ENCODE measurements at places on chromosomes 7 and 10.
A peak's percentile ranks its signal among the peaks of the same experiment; 100 is the strongest.

GRCh38 chr10:66586897-66587679 lies 338.7 kb upstream of the LRRTM3 start:
- DNase-seq: no peak

- DNase-seq: no peak
Observed at GRCh38 chr10:8768852-8769251, 714.4 kb downstream of the GATA3 start.

- no peak for DNase-seq
Observed at GRCh38 chr7:149670288-149670687, 103.1 kb downstream of the ZNF467 start.

DNA sequence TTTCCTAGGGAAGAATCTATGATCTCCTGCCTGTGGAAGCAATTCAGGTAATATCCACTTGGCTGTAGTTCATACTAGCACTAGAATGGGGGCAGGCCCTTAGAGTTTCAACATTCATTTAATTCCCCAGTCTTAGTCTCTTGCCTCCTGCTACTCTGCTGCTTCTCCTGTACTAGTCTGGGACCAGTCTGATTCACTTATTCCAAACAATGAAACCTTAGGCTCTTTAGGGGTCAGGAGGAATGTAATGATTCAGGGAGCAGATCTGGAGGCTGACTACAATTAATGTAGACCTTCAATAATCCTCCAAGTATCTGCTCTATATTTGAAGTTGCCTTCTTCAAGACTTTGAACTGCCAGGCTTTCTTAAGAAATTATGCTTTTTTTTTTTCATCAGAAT lies 101.8 kb downstream of the GNAT3 start:
- no peak for DNase-seq

GRCh38 chr10:79331709-79332108 lies 15.6 kb upstream of the PPIF start:
- DNase-seq: peak; percentile 89

GRCh38 chr10:89879121-89879520 lies 177.7 kb downstream of the KIF20B start:
- DNase-seq: no peak

DNA sequence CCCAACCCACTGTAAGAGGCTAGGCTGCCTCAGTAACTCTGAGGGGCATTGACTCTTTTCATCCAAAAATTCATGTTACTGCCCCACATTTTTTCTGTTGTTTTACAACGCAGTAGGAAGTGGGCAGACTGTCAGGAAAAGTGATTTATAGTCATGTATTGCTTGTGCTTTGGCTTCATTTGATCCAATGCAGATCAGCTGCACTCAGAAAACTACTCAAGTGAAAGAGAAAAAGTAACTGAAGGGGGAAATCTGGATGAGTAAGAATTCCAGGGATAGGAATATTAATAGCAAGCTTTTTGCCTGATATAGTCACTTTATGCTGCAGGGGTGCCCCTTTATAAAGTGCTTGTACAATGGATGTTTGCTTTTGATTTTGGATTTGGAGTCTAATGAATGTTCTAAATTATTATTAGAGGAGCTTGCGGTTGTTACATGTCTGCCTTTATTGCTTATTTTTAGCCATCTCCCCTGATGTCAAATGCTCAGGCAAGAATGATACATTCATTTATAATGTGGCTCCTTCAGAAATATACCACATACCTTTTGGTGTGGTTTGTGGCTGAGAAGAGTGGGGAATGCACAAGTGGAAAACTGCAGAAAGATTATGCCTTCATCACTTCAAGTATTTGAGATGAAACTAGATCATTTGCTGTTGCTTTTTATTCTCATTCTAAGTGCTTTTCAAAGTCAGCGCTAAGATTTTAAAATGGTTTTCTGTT lies 86.1 kb downstream of the EGFR start:
- no peak for DNase-seq

- no peak for DNase-seq
Observed at GRCh38 chr7:117064688-117065087, 111.4 kb downstream of the ST7 start.

- no peak for DNase-seq
Observed at GRCh38 chr7:68862736-68863135, 735.5 kb upstream of the AUTS2 start.

- no peak for DNase-seq
Observed at GRCh38 chr10:86654411-86655172, at the start of gene OPN4. Gene OPN4 (plus strand): TSS chr10:86654547. CDS start chr10:86654784, 237 bp downstream.

DNA sequence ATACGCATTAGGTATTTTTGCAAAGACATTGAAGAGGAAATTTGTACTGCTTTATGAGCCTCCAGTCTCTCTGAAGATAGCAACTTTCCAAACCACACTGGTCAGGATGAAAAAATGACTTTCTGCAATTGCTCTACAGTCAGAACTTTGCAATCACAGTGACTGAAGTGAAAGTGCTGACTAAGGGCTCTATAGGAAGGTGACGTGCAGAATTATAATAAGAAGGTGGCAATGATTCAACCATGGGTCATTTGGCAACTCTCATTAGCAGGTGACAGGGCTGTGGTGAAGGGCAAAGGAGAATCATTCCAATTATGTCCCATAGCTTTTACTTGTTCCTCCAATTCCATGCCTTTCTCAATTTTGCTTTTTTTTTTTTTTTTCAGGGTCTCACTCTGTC lies 311.0 kb downstream of the ANKRD30A start:
- no peak for DNase-seq

GRCh38 chr7:92636018-92636560 lies 45.9 kb upstream of the FAM133B start:
- no peak for DNase-seq

DNA sequence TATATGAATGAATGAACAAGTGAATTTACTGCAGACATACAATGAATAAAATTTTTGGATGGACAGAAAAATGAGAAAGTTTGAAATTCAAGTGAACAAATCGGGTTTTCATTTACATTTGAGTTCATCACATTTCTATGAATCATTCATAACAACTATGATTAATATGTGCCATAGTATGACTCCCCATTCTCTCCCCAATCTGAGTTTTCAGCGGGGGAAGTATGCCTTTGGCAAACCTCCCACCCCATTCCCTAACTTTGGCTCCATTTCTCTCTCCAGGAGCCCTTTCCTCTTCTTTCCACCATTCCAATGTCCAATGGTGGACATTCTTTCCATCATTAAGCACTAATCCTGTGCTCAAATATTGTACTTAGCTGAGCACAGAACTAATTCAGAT lies 96.8 kb upstream of the LSM8 start:
- no peak for DNase-seq

DNA sequence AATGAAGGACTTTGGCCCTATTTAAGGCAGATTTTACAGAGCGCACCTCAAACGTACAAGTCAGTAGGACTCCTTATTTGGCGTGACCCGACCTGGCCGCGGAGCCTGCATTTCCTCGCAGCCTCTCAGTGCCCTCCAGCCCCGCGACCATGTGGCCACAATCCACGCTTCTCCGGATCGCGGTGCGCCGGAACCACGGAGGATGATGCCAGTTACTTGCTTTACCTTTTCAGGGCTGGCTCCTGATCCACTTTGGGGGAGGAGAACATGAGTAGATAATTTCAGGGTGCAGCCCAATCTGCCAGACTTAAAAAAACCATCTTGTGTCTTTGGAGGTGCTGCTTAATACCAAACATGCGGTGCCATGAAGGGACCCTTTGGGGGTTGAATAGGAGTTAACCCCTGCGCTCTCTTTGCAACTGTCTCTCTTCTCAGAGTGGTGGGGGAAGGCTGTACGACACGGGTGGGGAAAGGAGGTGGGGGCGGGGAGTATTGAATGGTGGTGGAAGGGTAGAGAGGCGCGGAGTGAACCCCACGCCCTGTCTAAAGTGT lies 1.5 kb downstream of the FRAT1 start:
- DNase-seq: no peak

DNA sequence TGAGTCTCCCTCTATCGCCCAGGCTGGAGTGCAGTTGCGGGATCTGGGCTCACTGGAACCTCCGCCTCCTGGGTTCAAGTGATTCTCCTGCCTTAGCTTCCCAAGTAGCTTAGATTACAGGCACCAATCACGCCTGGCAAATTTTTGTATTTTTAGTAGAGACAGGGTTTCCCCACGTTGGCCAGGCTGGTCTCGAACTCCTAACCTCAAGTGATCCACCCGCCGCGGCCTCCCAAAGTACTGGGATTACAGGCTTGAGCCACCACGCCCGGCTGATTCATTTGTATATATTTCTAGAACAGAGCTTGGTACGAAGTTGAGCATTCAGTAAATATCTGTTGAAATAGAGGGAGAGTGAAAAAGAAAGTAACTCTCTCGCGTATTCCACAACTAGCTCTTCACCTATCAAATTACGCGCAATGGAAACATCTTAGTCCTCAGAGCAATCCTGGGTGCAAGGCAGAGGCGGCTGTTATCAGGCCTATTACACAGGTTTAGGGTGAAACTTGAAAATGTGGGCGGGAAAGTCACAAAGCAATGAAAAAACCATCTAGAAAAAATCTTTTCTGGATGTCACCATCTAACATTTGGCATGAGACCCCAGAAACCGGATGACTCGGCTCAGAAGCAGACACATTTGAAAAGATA lies 707 bp upstream of the GHITM start:
- DNase-seq: peak; percentile 42

- DNase-seq: no peak
Observed at GRCh38 chr10:57992321-57993077, 275.2 kb downstream of the IPMK start.

GRCh38 chr10:106043863-106044262 lies 1120.6 kb downstream of the SORCS1 start:
- DNase-seq: no peak

- no peak for DNase-seq
Observed at GRCh38 chr7:139538881-139539635, 15.6 kb downstream of the CLEC2L start.

- DNase-seq: no peak
Observed at GRCh38 chr10:26378861-26379294, 59.3 kb upstream of the APBB1IP start.

GRCh38 chr10:12709521-12709963 lies 292.0 kb downstream of the CCDC3 start:
- no peak for DNase-seq

DNA sequence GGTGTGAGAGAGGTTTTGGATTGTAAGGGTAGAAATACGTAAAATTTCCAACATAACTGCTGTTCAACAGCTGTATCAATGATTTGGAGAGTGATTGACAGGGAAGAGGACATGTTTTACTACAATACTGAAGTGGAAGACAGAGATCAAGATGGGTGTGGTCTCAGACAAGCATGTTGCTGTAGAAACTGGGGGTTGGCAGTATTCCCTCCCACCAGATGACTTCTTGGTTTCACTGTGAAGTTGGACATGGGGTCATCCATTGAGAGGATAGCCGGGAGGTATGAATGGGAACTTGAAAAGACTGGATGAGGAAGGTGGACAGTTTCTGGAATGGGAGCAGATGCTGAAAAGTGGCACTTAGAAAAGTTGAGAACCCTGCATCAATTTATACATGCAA lies 95.3 kb upstream of the HDAC9 start:
- DNase-seq: no peak

DNA sequence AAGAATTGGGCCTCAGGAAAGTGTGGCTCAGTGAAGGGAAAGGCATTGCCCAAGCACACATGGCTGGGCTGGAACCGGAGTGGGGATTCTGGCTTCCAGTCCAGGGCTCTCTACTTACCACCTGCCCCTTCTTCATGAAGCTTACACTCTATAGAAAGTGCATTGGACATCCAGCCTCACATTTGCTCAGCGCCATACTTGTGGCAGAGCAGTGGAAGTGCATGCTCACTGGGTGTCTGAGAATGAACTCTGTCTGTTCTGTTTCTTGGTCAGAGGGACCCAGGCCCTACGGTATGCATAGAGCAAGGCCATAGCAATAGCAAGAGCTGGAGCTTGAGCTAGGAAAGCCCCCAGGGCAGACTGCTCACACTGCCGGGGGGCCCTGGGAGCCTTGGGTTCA lies 1253.5 kb downstream of the TYW1 start:
- DNase-seq: no peak

- DNase-seq: no peak
Observed at GRCh38 chr10:92778091-92778490, 70.2 kb upstream of the EXOC6 start.

- DNase-seq: no peak
Observed at GRCh38 chr10:12445701-12446334, 96.5 kb downstream of the CAMK1D start.

GRCh38 chr7:111710839-111711380 lies 148.6 kb upstream of the IMMP2L start:
- no peak for DNase-seq

- DNase-seq: no peak
Observed at GRCh38 chr7:7568553-7568952, 1.9 kb downstream of the MIOS start.

- no peak for DNase-seq
Observed at GRCh38 chr10:50469778-50470193, 154.0 kb downstream of the SGMS1 start.

GRCh38 chr7:17305387-17306171 lies 7.1 kb downstream of the AHR start:
- peak; percentile 26 for DNase-seq

- no peak for DNase-seq
Observed at GRCh38 chr7:5234852-5235831, 45.1 kb downstream of the WIPI2 start.

DNA sequence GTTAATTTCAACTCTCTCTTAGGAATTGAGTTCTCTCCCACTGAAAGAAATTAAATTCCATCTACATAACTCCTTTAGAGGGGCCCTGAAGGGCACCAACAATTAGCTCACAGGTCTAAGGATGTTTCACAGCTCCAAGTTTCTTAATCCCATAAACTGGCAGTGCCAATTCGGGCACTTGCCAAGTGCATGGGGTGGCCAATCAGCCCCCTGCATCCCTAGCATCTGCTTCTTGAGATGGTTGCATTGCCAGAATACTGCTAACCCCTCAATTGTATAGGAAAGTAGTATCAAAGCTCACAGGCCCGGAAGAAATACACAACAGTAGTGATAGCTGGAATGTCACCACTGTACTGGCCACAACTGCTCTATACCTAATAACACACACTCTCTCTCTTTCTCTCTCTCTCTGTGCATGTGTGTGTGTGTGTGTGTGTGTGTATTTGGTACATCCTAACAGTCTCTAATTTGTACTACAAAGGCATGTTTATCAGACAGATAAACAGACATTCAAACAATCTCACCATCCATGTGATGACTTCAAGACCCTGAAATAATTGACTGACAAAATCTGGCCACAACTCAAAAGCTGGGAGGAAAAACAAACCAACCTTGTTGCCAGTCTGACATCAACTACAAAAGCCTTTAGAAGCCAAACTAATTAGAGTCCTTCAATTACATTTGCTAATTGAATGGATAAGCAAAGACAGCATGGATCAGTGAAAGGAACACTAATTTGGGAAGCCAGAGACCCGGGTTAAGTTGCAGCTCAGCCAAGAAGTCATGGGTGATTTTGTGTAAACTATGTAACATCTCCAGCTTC lies 27.8 kb downstream of the HIBADH start:
- no peak for DNase-seq

GRCh38 chr10:92920866-92921265 lies 72.5 kb downstream of the EXOC6 start:
- no peak for DNase-seq
